Hematopoietic multipotent progenitor cell treated with erythropoietin and hydrocortisone succinate and interleukin-3 and kit ligand, for 8 days (in vitro differentiated cells): ENCODE measurements at places on chromosomes 12 and 14.

GRCh38 chr12:94525951-94526350 lies 66.3 kb upstream of the CEP83 start:
- DNase-seq: no peak

DNA sequence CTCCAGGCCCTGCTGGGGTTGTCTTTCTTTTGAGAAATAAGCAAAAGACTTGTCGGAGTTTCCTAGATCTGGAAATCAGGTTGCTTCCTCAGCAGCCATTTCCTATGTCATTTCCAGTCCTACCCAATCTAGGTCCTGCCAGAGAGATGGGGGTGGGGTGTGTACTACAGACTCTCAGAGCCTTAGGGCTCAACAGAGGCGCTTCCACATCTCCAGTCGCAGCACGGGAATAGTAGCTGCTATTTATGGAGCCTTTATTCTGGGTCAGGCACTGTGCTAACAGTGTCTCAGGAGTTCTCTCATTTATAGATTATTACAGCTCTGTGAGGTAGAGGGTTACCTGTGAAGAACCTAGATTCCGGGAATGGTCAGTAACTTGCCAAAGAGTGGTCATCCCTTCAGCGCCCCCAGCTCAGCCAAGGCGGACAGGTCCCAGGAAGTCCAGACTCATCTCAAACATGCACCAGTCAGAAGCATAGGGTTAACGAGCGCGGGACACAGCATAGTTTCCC lies 21.9 kb downstream of the DHRS2 start:
- DNase-seq: no peak

GRCh38 chr12:106879612-106880011 lies 76.1 kb upstream of the TMEM263 start:
- peak; percentile 27 for DNase-seq

GRCh38 chr12:32497864-32498263 lies 98.5 kb downstream of the FGD4 start:
- no peak for DNase-seq

- DNase-seq: no peak
Observed at GRCh38 chr12:5309654-5310053, 122.3 kb upstream of the NTF3 start.

- no peak for DNase-seq
Observed at GRCh38 chr12:104402630-104403029, 54.1 kb upstream of the CHST11 start.

- DNase-seq: no peak
Observed at GRCh38 chr14:92673601-92674150, 74.8 kb downstream of the LGMN start.

- peak; percentile 67 for DNase-seq
Observed at GRCh38 chr14:102088012-102088792, 1.4 kb upstream of the HSP90AA1 start.

GRCh38 chr12:29990971-29991370 lies 207.2 kb upstream of the TMTC1 start:
- no peak for DNase-seq

- peak; percentile 70 for DNase-seq
Observed at GRCh38 chr12:6867413-6868210, at the start of gene TPI1. TSS of gene TPI1 (plus strand) at chr12:6867531. CDS start at chr12:6867567, 36 bp downstream.

DNA sequence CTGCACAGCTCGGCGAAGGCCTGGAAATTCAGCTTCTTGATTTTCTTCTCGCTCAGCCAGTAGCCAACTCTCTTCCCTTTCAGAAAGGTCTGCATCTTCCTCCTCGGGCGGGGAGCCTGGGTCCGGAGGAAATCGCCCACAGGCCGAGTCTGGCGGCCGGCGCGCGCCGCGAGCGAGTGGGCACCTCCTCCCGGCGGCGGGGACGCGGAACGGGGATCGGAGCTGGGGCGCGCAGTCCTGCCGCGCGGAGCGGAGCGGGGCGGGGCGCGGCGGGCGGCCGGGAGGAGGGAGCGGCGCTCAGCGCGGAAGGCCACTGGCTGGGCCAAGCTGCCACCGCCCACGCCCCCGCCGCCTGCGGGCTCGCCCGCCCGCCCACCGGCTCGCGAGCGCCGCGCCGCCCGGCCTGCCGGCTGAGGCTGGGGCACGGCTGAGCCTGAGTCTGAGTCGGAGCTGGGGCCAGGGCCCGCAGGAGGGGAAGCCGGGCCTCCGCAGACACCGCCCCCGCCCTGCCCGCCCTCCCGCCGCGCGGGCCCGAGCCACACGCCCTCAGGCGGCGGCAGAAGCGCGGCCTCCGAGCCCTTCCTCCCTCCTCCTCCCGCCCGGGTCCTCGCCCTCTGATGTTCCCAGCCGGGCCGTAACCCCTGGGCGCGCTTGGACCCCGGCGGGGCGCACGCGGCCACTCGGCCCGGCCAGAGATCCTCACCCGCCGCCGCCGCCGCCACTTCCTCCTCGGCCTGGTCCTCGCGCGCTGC lies 480 bp downstream of the ITPK1 start:
- peak; percentile 85 for DNase-seq

- no peak for DNase-seq
Observed at GRCh38 chr12:51911307-51911706, 4.0 kb downstream of the ACVRL1 start.

GRCh38 chr14:33508126-33509062 lies 442.5 kb downstream of the EGLN3 start:
- DNase-seq: no peak

GRCh38 chr14:24885410-24885913 lies 164.5 kb downstream of the STXBP6 start:
- DNase-seq: no peak

- no peak for DNase-seq
Observed at GRCh38 chr12:120870415-120870814, 33.7 kb downstream of the SPPL3 start.

GRCh38 chr12:102407776-102408486 lies 72.4 kb downstream of the IGF1 start:
- DNase-seq: no peak

DNA sequence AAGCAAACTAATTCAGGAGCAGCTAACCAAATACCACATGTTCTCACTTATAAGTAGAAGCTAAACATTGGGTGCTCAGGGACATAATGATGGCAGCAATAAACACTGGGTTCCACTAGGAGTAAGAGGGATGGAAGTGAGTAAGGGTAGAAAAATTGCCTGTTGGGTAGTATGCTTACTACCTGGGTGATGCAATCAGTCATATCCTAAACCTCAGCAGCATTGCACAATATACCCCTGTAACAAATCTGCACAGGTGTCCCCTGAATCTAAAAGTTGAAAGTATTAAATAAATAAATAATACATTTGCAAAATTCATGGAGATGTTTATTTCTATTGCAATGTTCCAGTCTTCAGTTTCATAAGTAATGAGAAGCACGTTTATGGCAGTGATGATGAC lies 409.8 kb upstream of the FOXG1 start:
- DNase-seq: no peak

- no peak for DNase-seq
Observed at GRCh38 chr12:105331805-105332251, 1.3 kb downstream of the C12orf75 start.

- DNase-seq: no peak
Observed at GRCh38 chr14:56153267-56153666, 35.1 kb downstream of the PELI2 start.

- DNase-seq: no peak
Observed at GRCh38 chr12:28294300-28294699, 104.0 kb downstream of the CCDC91 start.

- no peak for DNase-seq
Observed at GRCh38 chr12:22971247-22971646, 346.3 kb downstream of the ETNK1 start.

- no peak for DNase-seq
Observed at GRCh38 chr12:98701166-98701565, 56.1 kb downstream of the APAF1 start.

- no peak for DNase-seq
Observed at GRCh38 chr12:25764892-25765291, 193.6 kb upstream of the RASSF8 start.

GRCh38 chr12:3077572-3078081 lies 448 bp downstream of the TSPAN9 start:
- no peak for DNase-seq

DNA sequence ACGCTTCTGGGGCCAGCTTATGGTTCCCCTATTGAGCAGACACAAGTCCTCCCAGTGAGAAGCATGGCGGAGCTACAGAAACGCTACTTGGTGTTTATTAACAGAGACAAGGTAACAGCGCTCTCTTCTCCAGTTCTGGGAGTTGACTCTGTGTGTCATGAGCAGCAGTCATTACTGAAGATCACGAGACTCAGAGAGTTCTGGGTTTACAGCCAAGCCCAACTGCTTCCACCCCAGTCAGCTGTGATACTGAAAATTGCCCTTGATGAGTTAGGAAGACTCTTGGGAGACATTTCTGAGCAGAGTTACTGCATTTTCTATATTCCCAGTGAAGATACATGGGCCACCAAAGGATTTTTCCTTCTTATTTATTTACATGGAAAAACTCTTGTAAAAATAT lies 48.6 kb downstream of the CFAP251 start:
- DNase-seq: no peak

GRCh38 chr14:58951143-58951542 lies 237.3 kb upstream of the DAAM1 start:
- DNase-seq: no peak

- peak; percentile 67 for DNase-seq
Observed at GRCh38 chr14:35046751-35047536, 872 bp downstream of the FAM177A1 start.

DNA sequence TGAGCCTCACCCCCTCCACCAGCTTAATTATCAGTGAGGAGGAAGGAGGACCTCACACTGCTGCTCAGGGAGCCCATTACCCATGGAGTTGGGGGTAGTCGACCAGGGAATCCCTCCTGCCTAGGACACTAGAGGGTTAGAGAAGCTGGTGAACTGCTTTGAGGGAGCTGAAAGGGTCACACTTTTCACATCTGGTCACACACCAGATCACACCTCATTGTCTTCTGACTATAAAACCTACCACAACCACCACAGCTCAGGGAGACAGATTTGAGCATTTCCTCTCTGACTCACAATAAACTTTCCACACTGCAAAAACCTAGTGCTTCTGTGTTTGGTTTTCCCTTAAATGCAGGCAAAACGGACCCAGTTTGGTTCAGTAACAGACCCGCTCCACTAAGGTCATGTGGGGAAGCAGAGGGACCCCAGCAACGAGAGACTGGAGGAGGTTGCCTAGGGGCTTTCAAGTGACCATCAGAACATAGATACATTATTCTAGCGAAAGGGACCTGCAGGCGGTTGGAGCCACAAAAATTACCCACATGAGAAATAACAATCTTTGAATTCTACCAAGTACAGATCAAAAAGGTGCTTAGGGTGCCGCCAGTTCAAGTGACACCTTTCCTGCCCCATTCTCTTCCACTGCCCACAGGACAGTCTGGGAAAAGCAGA lies 151.4 kb upstream of the AVPR1A start:
- no peak for DNase-seq

GRCh38 chr12:106271575-106272505 lies 24.0 kb upstream of the CKAP4 start:
- no peak for DNase-seq

GRCh38 chr12:19783547-19784444 lies 344.5 kb downstream of the AEBP2 start:
- DNase-seq: no peak

- no peak for DNase-seq
Observed at GRCh38 chr14:31340297-31341063, 79.9 kb downstream of the HEATR5A start.

DNA sequence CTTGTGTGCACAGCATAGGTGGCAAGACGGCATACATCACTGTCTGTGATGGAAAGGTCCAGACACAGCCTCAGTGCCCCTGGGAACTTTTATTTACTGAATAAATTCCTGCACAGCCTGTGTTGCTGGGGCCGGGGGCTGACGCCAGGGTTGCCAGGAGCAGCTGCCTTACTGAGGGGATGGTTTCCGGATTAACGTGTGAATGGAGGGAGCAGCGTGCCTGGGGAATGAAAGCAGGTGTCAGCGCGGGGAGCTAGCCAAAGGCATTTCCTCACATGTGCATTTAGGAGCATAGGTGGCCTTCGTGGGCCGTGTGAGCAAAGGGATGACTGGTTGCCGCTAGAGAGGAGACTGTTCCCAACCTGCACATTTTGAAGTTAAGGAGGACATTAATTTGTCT lies 41.6 kb downstream of the SFSWAP start:
- no peak for DNase-seq

GRCh38 chr14:23079716-23080115 lies 15.2 kb downstream of the ACIN1 start:
- no peak for DNase-seq
